Vagina (tissue), 2 donors: ENCODE measurements at places on chromosomes 4 and X.
A peak's percentile ranks its signal among the peaks of the same experiment; 100 is the strongest.

DNA sequence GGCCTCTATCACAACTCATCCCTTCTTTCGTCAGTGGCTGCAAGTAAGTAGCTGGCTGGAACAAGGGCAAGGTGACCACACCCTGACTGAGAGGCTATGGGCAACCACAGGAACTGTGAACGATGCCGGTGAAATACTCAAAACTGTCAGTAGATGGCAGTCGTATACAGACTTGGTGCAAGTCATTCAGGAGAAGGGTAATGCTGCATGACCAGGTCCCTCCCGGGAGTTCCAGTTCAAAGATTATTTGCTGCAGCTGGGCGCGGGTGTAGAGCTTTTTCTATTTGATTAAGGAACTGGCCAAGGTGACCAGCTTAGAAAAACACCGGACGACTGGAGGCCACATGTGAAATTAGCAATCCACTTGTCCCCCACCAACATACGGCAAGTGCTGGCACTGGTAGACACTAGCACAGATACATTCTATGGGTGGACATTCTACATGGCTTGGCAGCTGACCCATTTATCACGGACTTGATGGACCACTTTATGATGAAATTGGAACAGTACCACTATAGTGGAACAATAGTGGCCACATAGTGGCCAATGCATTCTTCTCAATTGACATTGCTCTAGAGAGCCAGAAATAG is 726.6 kb downstream of the TRAM1L1 start:
- DNase-seq: no peak

- DNase-seq: no peak
Observed at GRCh38 chr4:36411338-36411737, 129.9 kb downstream of the DTHD1 start.

GRCh38 chr4:177879851-177880250 is 437.6 kb upstream of the AGA start:
- DNase-seq: no peak

- DNase-seq: no peak
Observed at GRCh38 chr4:95563638-95564337, 15.0 kb upstream of the UNC5C start.

DNA sequence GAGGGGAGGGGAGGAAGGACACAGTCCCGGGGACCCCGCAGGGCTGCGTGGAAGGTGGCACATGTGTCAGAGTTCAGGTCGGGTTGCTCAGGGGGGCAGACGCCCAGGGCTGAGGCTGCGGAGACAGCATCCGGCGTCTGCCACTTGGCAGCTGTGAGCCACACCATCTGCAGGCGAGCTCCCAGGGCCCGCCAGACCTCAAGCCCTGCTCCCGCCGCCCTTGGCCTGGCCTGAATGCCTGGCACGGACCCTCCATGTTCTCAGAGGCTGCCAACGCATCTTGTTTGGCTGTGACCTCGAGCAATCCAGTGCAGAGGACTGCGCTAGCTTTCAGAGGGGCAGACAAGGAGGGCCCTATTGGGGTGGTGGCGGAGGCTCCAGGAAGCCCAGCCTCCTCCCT is 5.1 kb downstream of the BGN start:
- DNase-seq: no peak

GRCh38 chr4:104408878-104409277 is 85.8 kb downstream of the CXXC4 start:
- no peak for DNase-seq

DNA sequence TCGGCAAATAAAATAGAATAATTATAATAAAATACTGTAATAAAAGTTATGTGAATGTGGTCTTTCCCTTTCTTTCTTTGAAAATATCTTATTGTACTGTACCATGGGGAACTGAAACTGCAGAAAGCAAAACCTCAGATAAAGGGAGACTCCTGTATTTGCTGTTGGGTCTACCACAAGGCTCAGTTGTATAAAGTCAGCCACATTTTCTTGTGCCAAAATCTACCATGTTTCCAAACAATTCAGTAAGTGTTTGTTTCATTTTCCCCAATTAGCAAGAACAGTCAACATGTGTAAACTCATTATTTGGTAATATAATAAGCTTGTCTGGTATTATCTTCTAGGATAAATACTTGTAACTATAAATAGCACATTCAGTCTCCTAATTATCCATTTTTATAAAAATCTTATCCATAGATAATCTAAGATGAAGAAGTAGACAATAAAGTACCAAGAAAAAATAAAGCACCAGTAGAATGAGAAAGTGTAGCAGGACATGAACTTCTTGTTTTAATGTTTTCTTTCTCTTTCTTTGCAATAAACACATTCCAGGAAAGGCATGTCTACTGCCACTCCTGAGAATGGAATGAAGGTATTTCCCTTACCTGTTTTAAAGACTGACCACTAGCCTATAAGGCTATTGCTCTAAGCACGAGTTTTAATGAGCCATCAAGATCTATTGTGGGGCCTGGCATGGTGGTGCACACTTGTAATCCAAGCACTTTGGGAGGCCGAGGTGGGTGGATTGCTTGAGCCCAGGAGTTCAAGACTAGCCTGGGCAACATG is 15.0 kb upstream of the OTUD4 start:
- no peak for DNase-seq

GRCh38 chr4:176433983-176434382 is 114.2 kb downstream of the SPCS3 start:
- DNase-seq: no peak

GRCh38 chrX:74421740-74422352 is 553 bp downstream of the SLC16A2 start:
- DNase-seq: no peak

DNA sequence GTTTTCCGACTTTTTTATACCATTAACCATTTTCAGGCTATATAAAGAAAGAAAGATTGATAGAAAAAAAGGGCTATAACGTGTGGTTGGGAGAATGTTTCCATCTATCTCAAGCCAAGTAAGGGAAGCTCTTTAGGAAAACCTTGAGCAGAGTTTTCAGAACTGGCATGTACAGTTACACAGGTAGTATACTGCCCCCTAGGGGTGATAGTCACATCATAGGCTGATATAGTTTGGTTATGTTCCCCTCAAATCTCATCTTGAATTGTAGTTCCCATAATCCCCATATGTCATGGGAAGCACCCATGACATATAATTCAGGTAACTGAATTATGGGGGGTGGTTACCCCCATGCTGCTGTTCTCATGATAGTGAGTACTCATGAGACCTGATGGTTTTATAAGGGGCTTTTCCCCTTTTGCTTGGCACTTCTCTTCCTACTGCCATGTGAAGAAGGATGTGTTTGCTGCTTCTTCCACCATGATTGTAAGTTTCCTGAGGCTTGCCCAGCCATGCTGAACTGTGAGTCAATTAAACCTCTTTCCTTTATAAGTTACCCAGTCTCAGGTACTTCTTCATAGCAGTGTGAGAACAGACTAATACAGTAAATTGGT is 186.8 kb downstream of the TMA16 start:
- no peak for DNase-seq

DNA sequence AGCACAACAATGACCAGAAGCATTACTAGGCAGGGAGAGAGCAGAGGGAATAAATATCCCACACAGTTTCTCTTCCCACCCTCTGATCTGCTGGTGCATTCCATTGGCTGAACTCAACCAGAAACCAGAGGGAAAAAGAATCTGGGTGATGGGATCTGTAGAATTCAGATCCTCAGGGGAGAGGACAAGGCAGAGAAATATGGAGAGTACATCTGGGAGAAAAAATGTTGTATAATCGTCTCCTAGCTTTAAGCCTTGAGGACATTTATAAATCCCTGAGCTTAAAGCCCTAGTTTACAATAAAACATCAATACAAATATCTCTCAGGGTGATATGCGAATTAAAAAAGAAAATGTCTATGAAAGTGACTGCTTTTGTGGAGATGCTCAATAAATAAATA is 368.1 kb upstream of the MAD2L1 start:
- DNase-seq: no peak

DNA sequence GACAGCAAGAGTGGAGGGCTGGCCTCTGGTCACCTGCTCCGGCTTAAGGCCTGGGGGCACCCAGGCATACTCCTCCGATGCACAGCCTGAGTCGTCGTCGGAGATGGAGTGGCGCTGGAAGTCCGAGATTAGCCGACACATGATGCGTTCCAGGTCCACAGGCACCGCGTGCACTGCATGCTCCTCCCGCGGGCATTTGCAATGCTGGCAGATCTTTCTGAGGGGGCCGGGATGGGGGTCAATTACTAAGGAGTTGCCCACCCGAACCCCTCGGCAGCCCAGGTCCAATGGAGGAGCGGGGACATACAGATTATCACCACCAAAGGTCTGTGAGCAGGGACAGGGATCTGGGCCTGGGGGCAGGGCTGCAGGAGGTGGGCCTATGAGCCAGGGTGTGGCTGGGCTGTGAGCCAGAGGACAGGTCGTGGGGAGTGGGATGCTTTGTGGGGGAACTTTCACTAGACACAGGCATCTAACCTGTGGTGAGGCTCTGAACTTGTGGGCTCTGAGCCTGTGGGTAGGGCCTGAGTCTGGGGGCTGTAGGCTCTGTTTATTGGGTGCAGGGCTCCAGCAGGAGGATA is 2.4 kb downstream of the PRICKLE3 start:
- no peak for DNase-seq

GRCh38 chr4:109665783-109666485 is 37.3 kb downstream of the CASP6 start:
- no peak for DNase-seq

- no peak for DNase-seq
Observed at GRCh38 chr4:28402751-28403150, 1542.1 kb downstream of the STIM2 start.

DNA sequence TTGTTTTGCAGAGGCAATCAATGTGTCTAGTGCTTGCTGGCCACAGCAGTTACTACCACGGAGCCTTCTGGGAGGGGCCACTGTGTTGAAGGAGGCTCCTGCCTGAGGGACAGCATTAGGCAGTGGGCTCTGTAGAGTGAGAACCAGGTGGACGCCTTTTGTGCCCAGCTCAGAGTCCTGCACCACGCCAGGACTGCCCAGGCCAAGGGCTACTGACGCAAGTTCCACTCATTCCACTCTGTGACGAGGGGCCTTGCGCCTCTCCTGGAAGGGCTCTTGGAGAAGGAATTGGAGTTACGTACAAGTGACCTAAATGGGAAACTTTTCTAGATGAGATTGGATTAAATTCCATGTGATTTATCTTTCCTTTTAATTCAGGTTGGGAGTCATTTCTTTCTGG is 102.8 kb upstream of the MAGEE2 start:
- DNase-seq: no peak

GRCh38 chr4:25481648-25482047 is 104.6 kb downstream of the ANAPC4 start:
- DNase-seq: no peak

DNA sequence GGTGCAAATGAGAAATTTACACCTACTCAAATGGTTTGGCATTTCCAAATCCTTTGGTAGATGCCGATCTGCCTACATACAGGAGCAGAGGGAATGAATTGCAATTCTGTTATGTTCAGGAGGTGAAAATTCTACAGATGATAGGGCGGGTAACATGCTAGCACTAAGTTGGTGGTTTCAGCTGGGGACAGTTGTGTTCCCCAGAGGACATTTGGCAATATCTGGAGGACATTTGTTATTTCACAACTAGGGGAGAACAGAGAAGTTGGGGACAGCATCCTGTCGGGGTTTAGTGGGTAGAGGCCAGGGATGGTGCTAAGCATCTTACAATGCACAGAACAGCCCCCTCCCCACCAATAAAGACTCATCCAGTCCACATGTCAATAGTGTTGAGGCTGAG is 96.5 kb upstream of the PUDP start:
- no peak for DNase-seq

DNA sequence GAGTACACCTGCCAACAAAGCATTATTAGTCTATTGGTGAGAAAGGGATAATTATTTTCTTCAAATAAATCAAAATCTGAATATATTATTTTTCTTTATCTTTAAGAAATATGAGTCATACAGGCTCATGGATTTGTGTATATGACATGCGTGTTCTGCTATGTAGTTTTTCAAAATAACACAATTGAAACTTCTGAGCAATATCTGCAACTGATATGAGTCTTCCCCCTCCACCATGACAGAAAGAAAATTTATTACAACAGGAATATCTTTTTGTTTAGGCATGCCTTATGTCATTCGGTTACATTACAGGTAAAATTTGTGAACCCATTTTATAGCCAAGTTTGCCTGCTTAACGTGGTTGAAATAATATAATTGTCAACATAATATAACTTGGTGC is 32.0 kb downstream of the TMPRSS11A start:
- no peak for DNase-seq

DNA sequence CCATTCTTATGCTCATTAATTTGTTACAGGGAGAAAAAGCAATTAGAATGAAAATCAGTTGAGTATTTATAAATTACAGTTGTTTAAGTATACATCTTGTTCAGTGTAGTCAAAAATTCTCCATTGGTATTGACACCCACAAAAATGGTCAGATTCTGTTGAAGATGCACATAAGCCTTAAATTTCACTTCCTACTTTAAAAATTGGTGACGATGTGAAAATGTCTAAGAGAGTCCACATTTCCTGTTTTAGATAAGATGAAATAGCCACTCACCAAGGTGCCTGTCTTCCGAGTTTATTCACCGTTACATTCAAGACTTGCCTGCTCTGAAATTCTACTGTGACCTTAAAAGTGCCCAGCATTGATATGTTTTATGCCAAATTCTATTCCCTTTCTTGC is 93.6 kb downstream of the GPR143 start:
- no peak for DNase-seq

DNA sequence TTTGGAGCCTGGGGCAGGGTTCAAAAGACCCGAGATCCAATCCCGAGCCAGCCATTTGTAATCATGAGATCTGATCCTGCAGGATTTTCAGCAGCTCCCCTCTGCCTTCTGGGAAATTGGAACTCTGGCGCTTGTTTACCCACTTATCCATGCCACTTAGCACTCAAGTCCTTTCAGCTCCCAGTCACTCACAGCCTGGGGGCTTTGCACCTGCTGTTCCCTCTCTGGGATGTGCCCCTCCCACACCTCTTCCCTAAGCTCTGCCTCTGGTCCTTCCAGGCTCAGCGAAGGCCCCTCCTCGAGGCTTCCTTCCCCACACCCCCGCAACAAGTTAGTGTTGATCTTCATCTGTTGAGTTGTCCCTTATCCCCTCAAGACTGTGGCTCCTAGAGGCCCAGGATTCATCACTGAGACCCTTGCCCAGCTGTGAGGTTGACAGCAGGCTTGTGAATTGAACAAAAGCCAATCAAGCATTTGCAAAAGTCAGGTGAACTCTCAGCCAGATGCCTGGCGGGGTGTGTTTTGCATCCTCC is 99.1 kb upstream of the AFAP1 start:
- no peak for DNase-seq

DNA sequence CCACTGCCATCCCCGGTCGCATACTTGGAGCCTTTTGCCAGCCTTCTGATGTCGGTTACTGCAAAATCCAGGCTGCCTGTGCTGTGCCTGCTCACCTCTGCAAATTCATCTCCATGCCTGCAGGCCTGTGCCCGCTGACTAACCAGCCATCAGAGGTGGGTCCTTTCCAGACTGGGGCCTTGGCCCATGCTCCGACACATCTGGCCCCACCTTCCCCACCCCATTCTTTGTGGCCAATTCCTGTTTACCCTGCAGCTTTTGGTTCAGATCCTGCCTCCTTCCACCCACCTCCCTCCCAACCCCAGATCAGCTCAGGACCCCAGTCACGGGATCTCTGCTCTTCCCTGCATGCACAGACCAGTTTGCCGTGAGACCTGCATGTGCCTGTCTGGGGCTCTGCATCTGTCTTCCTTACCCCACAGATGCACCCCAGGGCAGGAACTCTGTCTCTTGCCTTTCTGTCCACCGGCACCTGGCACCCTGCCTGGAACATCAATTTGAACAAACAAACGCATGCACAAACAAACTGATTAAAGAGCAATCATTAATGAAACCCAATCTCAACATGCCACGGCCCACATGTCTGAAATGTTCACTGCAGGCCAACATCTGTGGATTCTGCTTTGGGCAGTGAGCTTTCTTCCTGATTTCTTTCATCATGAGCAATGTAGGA is 112.8 kb upstream of the PSAPL1 start:
- peak; percentile 89 for DNase-seq
